ENCODE measurements at places on chromosomes 2 and 18.

GRCh38 chr2:44974064-44974715 is 32.7 kb downstream of the SIX3 start:
- no peak for DNase-seq

GRCh38 chr2:236176417-236176816 is 8.2 kb upstream of the GBX2 start:
- no peak for DNase-seq

- DNase-seq: no peak
Measured at GRCh38 chr18:67222887-67223286, 293.6 kb downstream of the DSEL start.

DNA sequence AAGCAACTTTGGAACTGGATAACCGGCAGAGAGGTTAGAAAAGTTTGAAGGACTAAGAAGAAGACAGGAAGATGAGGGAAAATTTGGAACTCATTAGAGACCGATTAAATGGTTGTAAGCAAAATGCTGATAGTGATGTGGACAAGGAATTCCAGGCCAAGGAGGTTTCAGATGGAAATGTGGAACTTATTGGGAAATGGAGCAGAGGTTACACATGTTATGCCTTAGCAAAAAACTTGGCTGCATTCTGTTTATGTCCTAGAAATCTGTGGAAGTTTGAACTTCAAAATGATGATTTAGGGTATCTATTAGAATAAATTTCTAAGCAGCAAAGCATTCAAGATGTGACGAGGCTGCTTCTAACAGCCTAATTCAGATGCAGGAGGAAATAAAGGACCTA is 675.1 kb upstream of the SYT4 start:
- DNase-seq: no peak

GRCh38 chr2:122341007-122341406 is 585.6 kb downstream of the TSN start:
- no peak for DNase-seq

DNA sequence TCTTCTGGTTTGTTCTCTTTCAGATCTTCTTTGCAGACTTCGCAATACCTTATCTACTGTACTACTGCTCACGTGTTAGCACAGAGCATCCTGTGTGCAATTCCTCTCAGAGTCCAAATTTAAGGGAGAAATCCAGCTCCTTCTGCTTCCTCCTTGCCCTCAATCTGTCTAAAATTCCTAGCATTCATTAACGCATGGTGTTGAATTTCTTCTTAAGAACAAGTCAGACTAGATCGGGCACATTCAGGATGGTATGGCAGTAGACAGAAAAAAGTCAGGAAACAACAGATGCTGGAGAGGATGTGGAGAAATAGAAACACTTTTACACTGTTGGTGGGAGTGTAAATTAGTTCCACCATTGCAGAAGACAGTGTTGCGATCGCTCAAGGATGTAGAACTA is 206.1 kb upstream of the CDH7 start:
- no peak for DNase-seq

DNA sequence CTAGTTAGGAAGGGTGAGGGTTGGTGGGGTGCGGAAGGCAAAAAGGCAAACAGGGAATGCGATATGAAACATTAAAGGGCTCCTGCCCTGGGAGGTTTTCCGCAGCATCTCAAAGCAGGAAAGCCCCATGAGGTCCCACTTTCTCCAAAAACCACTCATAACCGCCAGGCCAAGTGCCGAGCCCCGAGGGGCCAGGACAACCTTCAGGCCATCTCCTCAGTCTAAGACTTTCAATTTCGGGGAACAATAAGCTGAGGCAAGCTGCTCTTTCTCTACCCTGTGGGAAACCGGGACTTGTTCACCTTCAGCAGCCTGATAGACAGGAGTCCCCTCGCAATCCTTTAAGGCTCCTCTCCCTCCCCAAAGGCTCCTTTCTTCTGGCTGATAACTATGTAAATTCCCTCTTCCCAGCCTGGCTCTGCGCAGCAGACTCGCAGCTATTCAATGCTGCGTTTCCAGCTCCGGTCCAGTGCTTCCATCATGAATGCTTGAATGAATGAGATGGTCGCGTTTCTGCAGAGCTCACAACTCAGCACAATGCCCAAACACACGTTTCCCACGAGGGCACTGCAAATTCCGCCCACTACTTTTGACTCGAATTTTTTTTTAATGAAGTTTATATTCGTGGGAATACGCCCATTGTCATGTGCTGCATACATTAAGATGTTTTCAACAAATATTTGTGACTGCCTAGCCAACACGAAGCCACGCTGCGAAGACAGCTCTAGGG is 1.4 kb downstream of the LAMA1 start:
- DNase-seq: no peak

- DNase-seq: no peak
Measured at GRCh38 chr2:46836295-46837111, 79.1 kb downstream of the MCFD2 start.

GRCh38 chr2:2838548-2838845 is 507.4 kb upstream of the MYT1L start:
- DNase-seq: no peak

DNA sequence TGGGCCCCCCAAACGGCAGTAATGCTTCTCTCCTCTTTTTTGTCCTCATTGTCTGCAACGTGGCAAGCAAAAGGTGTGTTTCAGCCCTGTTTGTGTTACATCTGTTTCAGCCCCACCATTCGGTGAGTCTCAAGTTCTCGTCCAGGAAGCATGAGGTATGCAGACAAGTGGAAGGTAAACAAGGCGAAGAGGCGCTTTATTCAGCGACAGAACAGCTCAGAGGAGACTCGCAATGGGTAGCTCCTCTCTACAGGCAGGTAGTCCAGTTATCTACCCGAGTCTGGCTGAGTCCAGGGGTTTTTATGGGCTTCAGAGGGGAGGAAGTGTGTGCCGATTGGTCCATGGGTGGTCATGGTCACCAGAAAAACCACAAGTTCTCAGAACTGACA is 733.4 kb upstream of the CDH7 start:
- DNase-seq: no peak

DNA sequence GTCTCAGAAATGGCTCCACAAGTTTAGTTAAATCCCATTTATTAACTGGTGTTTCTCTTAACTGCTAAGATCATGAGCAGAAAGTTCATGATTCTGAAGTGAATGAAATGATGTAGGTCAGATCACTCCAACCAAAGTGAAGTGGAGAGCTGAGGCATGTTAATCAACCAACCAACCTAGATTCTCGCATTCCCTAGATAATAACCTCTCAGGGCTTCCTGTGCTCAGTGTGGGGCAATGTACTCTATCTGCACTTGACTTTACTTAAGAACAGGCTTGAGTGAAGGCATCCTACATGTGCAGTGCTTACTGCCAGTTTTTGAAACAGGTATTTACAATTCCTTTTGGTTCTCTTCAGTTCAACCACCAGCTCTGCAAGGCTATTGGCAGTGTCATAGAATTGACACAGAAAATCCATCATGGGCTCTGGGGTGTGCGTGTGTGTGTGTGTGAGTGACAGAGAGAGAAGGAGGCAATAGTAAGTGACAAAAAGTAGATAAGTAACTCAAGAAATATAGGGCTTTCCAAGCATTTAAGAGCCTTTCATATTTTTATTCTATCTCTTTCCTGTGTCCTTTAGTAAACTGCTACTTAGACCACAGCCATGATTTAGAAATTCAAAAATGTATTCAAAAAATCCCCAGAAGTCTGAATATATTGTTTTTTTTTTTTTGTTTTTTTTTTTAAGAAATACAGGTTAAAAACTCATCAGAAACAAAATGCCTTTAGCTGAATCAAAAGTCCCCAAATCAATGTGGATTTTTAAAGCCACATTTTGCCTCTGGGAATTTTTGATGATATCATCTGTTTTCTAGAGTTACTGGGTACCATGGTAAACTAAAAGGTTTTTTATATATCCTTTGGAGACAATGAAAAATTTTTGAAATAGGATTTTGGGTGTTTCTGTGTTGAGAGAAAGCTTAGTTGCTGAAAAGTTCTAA is 28.6 kb downstream of the DOCK10 start:
- no peak for DNase-seq

- no peak for DNase-seq
Measured at GRCh38 chr2:228387776-228388175, 206.3 kb upstream of the SPHKAP start.

DNA sequence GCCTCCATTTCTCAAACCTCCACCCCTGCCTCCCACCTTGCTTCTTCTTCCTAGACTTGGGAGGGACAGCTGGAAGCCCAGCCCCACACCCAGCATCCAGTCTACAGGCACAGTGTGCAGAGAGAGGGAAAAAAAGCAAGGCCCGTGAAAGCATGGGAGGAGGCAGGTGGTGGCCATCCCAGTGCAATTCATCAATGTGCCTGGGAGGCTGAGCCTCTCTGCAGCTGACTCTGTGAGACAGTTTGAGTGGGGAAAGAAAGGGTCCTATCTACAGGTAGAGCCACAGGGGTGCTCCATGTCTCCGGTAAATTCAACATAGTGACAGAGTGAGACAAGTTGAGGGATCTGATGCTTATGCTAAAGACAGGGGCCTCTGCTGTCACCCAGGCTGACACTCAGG is 340.6 kb downstream of the DYSF start:
- no peak for DNase-seq

DNA sequence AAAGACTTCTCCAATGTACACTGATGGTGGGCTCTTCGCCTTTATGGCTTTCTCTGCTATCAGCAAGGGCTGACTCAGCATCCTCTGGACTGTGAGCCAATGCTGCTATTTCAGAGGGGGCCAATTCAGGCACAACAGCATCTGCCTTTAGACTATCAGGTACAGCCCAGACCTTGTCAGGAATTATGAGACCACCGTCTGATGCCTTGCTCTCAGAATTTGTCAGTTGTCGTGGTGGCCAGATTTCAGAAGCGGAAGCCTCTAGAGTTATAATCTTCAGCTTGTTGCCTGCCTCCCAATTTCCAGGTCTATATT is 92.7 kb downstream of the ALPK2 start:
- DNase-seq: no peak

DNA sequence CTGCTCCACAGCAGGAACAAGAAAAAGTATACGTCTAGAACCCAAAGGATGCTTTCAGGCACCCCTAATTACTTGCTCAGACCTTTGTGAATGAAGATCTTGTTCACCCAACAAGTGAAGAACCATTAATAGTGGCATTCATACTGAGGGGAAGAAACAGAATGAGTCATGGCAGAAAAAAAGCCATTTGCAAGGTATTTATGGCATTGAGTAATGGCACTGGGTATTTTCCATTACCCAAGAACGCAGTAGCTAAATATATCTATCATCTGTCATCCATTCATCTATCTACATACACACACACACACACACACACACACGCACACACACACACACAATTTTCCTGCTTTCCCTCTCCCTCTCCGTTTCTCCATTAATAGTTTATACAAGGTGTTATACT is 56.4 kb upstream of the XIRP2 start:
- DNase-seq: no peak

- DNase-seq: no peak
Measured at GRCh38 chr2:128501006-128501690, 182.5 kb upstream of the HS6ST1 start.

- DNase-seq: no peak
Measured at GRCh38 chr18:10252952-10253705, 201.3 kb upstream of the APCDD1 start.

DNA sequence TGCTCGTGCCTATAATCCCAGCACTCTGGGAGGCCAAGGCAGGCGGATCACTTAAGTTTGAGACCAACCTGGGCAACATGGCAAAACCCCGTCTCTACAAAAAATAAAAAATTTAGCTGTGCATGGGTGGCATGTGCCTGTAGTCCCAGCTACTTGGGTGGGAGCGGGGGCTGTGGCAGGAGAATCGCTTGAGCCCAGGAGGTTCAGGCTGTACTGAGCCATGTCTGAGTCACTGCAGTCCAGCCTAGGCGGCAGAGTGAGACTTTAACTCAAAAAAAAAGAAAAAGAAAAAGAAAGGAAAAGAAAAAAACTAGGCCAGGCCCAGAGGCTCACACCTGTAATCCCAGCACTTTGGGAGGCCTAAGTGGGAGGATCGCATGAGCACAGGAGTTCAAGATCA is 30.8 kb downstream of the TWSG1 start:
- no peak for DNase-seq

DNA sequence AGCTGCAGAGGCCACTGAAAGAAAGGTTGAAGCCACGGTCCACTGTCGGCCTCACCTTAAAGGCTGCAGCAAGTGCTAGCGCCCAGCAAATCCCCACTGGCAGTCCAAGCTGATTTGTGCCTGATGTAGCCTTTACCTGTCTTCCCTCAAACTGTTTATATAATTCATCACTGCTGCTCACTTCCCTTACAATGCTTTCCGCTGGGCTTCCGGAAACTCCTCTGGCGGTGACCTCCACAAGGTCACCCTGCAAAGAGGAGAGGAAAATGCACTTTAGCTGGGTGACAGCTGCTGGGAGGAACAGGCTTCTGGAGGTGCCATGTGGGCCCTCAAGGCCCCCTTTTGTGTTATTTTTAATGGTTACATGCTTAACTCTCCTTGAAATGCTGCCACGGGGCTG is 126.2 kb downstream of the CMPK2 start:
- DNase-seq: no peak

- no peak for DNase-seq
Measured at GRCh38 chr2:172081221-172082022, 3.9 kb upstream of the DLX1 start.

- DNase-seq: no peak
Measured at GRCh38 chr2:194946826-194947225, 710.2 kb upstream of the SLC39A10 start.

Data from SIG-M5 (cell line).